ENCODE measurements at places on chromosomes 13 and 19. TPM values are rescaled to one million over a fixed set of nuclear protein-coding genes. Genes with fewer than 3 reads are reported as not detected.

DNA sequence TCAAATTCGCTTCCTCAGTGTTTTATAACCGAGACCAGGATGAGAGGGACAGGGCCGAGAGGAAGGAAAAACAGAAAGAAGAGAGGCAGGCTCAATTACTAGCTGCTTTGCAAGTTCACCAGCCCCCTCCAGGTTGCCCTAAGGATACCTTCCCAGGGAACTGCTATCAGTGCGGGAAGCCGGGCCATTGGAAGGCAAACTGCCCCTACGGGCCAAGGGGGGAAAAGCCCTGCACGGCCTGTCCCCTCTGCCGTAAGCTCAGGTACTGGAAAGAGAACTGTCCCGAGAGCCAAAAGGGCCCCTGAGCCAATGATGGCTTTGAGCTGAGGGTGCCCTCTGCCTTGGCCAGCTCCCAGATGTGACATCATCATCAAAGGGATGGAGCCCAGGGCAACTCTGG, 3.2 kb upstream of the ERVV-1 start:
- H3K27ac ChIP-seq: no peak overlapping the region
- no peaks in the 10 kb centered on the region for H3K4me1 ChIP-seq
- no peak overlapping the region for H3K4me3 ChIP-seq
- H3K27me3 ChIP-seq: no peaks in the 10 kb centered on the region
- no peak for DNase-seq
- H3K36me3 ChIP-seq: no peaks in the 10 kb centered on the region

- no peaks in the 10 kb centered on the region for H3K27me3 ChIP-seq
- no peaks in the 10 kb centered on the region for H3K36me3 ChIP-seq
- peaks cover 7% of the 10 kb centered on the region for H3K4me1 ChIP-seq
- no peak overlapping the region for H3K4me3 ChIP-seq
- H3K27ac ChIP-seq: peak overlapping the region; percentile 67
Observed at GRCh38 chr13:106096661-106097092, 438.8 kb downstream of the EFNB2 start.

GRCh38 chr13:25905611-25906010, 146.2 kb downstream of the SHISA2 start:
- DNase-seq: no peak
- H3K4me3 ChIP-seq: no peak overlapping the region
- H3K4me1 ChIP-seq: no peaks in the 10 kb centered on the region
- H3K36me3 ChIP-seq: no peaks in the 10 kb centered on the region
- no peak overlapping the region for H3K27ac ChIP-seq

GRCh38 chr19:10007371-10008183, 2.7 kb downstream of the COL5A3 start:
- H3K27me3 ChIP-seq: peaks cover 98% of the 10 kb centered on the region
- peaks cover 8% of the 10 kb centered on the region for H3K36me3 ChIP-seq
- peaks cover 38% of the 10 kb centered on the region for H3K4me1 ChIP-seq
- peak; percentile 78 for DNase-seq
- no peak overlapping the region for H3K4me3 ChIP-seq

The RASL11A gene
- 9.4 TPM for total RNA-seq

DNA sequence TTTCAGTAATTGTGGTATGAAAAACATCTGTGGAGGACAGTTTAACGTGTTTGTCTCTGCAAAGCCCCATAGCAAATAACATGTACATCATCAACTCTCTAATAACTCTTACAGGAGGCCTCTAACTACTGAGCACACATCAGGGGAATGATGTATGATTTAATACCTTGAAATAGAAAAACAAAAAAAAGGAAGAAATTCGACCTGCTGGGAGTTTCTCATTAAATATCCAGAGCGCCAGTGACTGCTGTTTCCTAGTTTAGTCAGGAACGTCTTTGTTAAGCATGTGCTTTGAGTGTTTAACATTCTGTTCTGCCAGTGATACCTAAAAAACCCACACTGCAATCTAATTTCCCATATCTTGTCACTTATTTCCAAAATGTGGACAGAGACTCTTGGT, 235.4 kb downstream of the PCDH20 start:
- no peak overlapping the region for H3K27ac ChIP-seq
- DNase-seq: peak; percentile 17
- H3K4me1 ChIP-seq: no peaks in the 10 kb centered on the region
- H3K36me3 ChIP-seq: no peaks in the 10 kb centered on the region

DNA sequence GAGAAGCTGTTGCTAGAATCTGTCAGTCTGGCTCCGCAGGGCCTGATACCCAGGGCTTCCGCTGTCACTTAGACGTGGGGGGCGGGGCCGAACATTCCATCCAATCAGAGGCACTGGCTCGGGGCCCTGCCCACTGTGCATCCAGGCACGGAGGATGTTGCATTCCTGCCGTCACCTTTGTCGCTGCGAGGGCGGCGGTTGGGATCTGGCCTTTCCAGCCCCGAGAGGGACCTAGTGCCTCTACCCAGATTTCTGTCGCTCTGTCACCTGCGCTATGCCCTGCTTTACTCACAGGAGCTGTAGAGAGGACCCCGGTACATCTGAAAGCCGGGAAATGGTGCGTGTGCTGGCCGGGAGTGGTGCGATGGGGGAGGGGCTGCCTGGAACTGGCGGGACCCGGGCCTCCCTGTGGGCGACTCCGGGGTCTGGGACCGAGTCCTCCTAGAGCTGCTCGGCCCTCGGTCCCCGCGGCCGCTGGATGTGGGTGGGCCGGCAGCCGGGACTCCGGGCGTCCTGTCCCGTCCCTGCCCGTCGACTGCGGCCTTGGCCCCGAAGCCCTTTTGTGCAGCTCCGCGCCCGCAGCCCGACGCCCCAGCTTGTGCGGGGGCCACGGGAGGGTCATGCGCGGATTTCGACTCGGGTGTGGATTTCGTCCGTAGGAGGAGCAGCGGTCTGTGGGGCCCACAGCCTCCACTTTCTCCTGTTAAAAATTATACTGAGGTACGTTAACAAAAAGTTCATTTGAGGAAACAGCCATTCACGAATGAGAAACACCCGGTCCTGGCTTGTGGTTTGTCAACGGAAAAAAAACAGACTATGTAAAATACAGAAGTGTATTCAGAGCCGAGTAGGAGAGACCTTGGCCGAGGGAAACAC, at the start of gene ZNF439:
ZNF439 (plus strand) TSS at position 133 of the 876 bp plus-strand sequence; CDS start at position 275, 142 bp downstream.
- H3K4me3 ChIP-seq: peak within 1 kb of the TSS; percentile 67
- H3K27me3 ChIP-seq: no peaks in the 10 kb centered on the region
- DNase-seq: peak; percentile 91
- H3K27ac ChIP-seq: peak within 1 kb of the TSS; percentile 81

The CASP14 gene
- total RNA-seq: not detected

DNA sequence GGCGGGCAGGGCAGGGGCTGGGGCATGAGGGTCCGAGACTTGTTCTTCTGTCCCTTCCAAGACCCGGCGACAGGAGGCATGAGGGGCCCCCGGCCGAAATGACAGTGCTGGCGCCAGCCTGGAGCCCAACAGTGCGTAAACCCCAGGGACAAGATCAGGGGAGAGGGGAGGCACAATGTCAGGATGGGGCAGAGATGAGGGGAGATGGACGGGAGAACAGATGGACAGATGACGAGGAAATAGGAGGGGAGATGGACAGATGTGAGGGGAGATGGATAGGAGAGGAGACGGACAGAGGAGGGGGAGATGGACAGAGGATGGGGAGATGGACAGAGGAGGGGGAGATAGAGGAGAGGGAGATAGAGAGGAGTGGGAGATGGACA, 518 bp downstream of the FLT3LG start:
- DNase-seq: no peak
- H3K36me3 ChIP-seq: no peaks in the 10 kb centered on the region
- peak overlapping the region; percentile 92 for H3K27ac ChIP-seq
- peaks cover 30% of the 10 kb centered on the region for H3K4me1 ChIP-seq

DNA sequence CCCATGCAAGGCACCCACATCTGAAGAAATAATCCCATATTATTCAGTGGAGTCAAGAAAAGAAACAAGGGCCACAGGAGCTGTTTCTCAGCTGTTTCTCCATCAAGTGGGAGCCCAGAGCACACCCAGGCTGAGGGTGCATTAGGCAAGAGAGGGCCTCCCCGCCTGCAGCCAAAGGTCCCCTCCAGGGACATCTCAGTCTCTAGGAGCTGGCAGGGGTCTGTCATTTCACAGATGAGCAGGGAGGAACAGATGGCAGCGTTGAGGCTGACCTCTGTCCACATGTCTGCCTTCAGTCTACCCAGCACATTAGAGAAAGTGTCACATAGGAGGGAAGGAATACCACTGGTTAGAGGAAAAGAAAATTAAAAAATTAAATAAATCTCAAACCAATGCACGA, 157.7 kb downstream of the ZNF536 start:
- H3K27me3 ChIP-seq: no peaks in the 10 kb centered on the region
- no peak overlapping the region for H3K4me3 ChIP-seq
- H3K27ac ChIP-seq: no peak overlapping the region
- no peak for DNase-seq
- no peaks in the 10 kb centered on the region for H3K4me1 ChIP-seq
- no peaks in the 10 kb centered on the region for H3K36me3 ChIP-seq
